ENCODE measurements at places on chromosomes 6 and 20. TPM values are rescaled to one million over a fixed set of nuclear protein-coding genes. Genes with fewer than 3 reads are reported as not detected.
A peak's percentile ranks its signal among the peaks of the same experiment; 100 is the strongest.

- peak; percentile 4 for DNase-seq
Observed at GRCh38 chr20:13671916-13672378, 33.2 kb upstream of the TASP1 start.

DNA sequence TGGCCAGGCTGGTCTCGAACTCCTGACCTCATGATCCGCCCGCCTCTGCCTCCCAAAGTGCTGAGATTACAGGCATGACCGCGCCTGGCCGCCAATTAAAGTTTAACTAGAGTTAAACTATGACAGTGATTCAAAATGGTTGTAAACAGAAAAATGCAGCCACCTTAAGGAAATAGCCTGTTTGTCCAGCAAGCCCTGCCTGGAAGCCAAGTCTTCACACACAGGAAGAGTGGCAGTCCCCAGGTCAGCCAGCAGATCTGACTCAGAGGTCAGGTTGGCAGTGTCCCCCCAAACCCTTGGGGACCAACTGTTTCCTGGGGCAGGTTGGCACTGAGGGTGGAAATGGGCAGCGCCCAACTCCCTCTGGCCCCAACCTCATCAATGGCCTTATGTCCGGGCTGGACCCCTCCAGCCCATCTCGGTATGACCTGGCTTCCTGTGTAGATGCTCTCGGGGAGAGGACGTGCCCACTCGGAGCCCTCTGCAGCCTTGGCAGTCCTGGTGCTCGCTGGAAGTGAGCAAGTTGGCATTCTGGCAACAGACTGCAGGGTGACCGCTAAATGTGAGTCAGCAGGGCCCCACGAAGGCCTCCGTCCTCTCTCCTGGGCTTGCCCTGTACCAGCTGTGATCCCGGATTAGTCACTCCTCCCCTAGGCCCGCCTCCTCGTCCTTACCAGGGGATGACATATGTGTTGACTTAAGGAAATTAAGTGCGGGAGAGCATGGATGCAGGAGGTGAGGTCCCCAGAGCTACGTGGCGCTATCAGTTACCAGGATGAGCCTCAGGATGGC is 9.7 kb upstream of the HSP90AB1 start:
- DNase-seq = peak; percentile 98

DNA sequence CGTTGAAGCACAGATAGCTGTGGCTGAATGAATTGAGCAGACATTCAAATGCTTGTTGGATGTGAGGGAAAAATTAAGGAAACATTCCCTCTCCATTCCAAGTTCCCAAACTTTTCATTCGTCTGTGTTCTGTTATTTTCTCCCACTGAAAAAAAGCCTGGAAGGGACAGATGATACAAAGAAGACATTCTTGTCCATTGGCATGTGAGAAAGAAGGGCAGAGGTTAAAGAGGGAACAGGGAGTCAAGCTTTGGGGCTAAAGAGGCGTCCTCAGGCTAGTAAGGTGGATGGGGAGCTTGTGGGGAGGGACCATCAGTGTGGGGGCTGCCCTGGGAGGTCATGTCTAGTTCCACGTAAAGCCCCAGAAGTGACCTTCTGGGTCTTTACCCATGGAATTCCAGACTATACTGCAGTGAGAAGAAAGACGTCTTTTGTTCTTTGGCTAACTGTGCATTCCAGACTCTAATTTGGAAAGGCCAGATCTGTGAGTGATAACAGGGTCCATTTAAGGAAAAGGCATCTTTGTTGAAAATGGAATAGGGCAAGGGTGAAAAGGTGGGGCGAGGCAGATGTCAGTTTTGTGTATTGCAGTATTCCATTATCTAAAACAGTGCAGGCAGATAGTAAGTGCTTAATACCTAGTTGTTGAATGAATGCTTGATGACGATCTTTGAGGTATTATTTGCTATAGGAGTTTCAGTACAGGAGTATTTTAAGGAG is 117.5 kb downstream of the SOX4 start:
- no peak for DNase-seq

GRCh38 chr6:108275976-108276375 is 15.1 kb upstream of the SNX3 start:
- DNase-seq = no peak

The CSNK2A1 gene
- 74.8 TPM for total RNA-seq

DNA sequence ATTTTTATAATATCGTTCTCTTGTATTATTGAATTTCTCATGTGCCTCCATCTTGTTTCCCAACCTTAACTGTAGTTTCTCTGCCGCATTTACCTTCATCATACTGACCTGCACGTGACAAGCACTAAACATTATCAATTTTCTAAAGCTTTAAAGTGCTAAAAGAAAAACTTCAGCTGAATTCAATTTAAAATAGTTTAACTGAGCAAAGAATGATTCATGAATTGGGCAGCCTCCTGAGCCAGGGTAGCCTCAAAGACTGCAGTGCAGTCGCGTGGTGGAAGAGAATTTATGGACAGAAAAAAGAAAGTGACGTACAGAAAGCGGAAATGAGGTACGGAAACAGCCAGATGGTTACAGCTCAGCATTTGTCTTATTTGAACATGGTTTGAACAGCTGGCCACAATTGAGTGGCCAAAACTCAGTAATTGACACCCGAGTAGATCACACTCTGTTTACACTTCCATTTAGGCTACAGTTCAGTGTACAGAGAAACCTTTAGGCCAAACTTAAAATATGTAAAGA is 4.2 kb upstream of the ZDHHC14 start:
- DNase-seq = no peak

The GSTA2 gene
- total RNA-seq = not detected

The CRISP3 gene
- not detected for total RNA-seq

- DNase-seq = peak; percentile 77
Observed at GRCh38 chr6:17589406-17590096, 10.6 kb upstream of the FAM8A1 start.

DNA sequence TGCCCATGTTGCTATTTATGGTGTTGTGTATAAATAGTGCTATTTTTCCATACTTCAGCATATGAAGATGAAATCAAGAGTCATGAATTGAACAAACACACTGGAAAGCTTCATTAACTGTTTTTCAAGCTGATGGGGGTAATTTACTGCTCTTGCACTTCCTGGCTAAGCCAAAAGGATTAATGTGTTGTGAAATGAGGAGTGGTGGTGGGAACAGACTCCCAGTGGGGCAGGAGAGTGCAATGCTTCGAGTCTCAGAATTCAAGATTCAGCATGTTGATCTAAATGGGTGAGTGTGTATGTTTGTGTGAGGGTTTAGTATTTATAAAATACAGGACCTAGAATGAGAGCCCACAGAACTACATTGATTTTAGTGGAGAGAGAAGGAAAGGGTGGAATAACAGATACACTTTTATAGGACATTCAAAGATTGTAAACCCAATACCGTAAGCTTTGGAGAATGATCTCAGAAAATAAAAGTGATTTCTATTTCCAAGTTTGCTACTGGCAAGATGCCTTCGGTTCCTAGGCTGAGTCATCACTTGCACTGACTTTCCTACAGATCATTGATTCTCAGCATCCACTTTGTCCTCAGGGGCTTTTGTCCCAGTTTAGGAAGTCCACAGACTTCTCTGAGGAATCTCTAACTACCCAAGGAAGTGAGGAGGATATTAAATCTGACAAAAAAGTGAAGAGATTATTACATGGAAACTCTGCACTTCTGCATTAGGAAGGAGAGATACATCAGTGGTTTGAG is 303.6 kb downstream of the TRDN start:
- no peak for DNase-seq

DNA sequence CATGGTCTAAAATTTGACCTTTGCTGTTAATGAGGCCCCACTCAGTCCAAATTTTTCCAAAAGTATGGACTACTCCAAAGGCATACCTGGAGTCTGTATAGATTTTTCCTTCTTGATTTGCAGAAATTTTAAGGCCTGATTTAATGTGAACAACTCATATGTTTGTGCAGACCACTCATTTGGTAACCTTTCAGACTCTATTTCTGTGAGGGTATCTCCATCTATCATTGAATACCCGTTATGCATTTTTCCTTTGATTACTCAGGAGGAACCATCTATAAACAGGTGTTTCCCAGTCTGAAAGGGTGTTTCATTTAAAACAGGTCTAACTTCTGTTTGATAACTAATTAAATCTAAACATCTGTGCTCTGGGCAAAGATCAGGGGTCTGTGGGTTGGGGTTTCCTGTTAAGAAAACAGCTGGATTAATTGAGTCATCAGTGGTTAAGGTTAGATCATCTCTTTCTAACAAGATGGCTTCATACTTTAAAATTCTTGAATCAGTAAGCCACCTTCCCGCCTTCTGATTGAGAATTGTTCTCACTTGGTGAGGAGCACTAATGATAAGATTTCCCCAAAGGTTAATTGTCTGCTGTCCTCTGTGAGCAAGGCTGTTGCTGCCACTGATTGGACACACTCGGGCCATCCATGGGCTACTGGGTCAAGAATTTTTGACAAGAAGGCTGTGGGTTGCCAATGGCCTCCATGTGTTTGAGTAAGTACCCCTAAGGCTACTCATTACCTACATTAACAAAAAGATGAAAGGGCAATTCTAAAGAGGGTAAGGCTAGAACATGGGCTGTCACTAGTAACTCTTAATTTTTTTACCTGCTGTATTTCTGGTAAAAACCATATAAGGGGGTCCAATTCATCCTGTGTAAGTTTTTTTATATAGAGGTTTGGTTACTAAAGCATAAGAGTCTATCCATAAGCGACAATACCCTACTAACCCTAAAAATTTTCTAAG is 24.1 kb downstream of the HLA-B start:
- no peak for DNase-seq

DNA sequence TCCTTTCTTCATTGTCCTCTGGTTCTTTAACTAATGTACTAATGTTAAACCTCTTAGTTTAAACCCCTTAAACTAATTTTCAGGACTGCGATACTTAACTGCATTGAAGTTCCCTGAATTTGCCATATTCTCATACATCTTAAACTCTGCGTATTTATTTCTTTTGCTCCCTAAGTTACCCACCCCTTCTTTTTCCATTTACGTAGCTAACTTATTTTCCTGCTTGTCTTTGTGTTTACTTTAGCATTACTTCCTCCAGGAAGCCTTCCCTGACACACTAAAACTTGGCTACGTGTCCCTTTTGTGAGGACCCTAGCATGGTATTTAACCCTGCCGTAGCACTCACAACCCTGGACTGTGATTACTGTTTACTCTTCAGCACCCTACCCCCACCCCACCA is 79.0 kb downstream of the UBR2 start:
- DNase-seq = peak; percentile 14

The SPTLC3 gene
- total RNA-seq = under 0.01 TPM

Data from lung microvascular endothelial cell (primary cell).